ENCODE measurements at places on chromosomes 2 and 18.

GRCh38 chr2:171225302-171225980 is 64.7 kb upstream of the TLK1 start:
- peak; percentile 90 for DNase-seq

DNA sequence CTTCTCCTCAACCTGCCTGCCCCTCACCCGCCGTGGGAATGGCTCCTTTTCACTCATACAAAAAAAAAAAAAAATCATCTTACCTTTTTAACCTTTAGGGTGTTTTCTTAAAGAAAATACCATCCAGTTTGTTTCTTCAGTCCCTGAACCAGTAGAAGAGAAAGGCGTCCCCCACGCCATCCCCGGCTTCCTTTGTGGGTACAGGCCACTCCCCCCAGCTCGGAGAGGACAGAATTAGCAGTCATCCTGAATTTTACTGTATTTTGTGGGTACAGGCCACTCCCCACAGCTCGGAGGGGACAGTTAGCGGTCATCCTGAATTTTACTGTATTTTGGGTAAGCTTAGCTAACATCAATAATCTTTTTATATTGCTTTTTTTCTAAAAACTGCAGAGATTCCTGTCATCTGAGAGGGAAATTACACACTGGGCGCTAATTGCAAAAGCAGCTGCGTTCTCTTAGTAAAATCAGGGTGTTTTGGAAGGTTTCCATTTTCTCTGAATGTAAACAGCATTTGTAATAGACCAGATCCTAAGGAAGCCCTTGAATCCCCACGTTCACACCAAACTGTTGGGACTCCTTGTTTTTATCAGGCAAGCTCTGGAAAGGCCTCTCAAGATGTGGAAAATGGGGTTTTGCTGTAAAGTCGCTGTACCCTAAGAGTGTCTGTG is 72.5 kb downstream of the NFATC1 start:
- no peak for DNase-seq

GRCh38 chr2:68832233-68832869 is 38.8 kb downstream of the BMP10 start:
- DNase-seq, result peak; percentile 32

GRCh38 chr2:147689220-147689909 is 155.5 kb upstream of the ACVR2A start:
- DNase-seq, result no peak

DNA sequence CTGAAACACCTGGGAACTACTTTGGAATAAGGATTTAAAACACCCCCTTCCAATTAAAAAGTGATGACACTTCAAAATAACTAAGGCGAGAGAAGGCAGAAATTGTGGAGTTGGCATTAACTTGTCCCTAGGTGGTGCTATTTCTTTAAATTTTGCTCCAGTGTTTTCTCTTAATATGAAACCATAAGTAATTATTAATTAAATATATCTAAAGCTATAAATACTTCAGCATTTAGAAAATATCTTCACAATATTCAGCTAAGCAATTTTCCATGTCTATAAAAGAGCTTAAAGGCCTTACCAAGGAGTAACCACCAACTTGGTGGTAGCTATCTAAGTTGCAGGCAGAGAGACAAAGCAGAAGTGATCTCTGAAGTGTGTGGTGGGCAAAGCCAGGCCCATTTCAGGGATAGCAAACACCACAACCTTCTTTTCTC is 186.8 kb upstream of the PGAP1 start:
- peak; percentile 46 for DNase-seq

DNA sequence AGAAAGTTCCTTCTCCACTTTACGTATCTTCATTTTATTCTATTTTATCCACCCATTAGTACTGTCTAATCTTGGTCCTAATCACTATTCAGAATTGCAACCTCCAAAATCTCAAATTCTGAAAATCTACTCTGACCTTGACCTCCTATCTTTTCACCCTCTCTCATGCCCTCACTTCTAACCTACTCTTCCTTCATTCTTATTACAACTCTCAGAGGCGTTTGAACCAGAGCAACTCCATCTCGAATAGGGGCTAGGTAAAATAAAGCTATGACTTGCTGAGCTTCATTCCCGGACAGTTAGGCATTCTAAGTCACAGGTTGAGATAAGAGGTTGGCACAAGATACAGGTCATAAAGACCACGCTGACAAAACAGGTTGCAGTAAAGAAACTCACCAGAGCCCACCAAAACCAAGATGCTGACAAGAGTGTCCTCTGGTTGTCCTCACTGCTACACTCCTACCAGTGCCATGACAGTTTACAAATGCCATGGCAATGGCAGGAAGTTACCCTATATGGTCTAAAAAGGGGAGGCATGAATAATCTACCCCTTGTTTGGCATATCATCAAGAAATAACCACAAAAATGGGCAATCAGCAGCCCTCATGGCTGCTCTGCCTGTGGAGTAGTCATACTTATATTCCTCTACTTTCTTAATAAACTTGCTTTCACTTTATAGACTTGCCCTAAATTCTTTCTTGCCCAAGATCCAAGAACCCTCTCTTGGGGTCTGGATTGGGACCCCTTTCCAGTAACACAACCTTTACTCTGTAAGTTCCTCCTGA is 11.4 kb downstream of the CCDC88A start:
- peak; percentile 78 for DNase-seq

- no peak for DNase-seq
Measured at GRCh38 chr2:191747170-191747530, 69.2 kb downstream of the NABP1 start.

GRCh38 chr18:13369353-13369752 is 150.8 kb downstream of the LDLRAD4 start:
- DNase-seq, result no peak

GRCh38 chr2:68121873-68122679 is 35.6 kb upstream of the PNO1 start:
- DNase-seq, result peak; percentile 82

DNA sequence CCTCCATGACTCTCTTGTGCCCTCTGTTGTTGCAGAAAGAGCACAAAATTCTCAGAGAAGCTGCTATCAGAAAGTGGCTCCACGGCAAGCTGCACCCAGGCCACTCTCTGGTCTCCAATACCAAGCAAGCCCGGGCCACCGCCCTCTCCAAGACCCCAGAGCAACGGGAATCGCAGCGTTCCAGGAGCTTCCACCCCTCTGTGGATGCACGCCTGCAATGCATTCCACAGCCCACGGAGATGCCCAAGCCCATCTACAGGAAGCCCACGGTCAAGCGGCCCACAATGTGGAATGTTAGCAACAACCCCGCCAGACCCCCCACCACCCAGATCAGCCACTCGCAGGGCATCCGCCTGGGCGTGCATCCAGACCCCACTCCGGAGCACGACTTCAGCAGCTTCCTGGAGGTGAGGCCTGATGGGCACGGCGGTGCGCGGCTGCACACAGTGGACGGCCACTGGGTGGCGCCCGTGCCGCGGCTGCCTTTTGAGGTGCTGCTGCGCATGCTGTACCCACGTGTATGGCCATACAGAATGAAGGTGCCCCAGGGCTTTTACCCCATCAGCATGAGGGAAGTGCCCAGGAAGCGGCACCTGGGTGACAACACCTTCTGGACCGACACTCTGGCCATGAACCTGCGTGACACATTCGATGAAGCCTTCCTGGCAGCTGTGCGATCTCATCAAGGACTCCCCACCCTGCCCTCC is 6.3 kb downstream of the ANKRD53 start:
- peak; percentile 17 for DNase-seq

DNA sequence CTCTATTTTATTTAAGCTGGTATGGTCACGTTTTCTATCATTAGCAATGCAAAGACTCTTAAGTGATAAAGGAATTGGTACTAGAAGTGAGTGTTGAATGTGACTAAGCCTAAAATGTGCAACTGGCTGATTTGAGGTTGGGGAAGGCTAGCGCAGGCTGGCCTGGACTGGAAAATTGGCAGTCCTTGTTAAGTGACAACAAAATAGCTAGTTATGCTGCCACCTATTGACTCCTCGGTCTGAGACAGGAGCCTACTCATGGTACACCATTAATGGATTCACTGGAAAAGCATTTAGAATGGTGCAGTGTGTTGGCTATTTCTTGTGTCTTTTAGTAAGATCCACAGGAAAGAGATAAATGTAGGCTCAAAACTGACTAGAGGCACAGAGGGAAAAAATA is 5.7 kb upstream of the WIPF1 start:
- DNase-seq, result peak; percentile 58

- DNase-seq, result no peak
Measured at GRCh38 chr2:159409116-159409800, 122.8 kb upstream of the WDSUB1 start.

GRCh38 chr2:73999881-74000597 is 15.3 kb downstream of the TET3 start:
- DNase-seq, result no peak

DNA sequence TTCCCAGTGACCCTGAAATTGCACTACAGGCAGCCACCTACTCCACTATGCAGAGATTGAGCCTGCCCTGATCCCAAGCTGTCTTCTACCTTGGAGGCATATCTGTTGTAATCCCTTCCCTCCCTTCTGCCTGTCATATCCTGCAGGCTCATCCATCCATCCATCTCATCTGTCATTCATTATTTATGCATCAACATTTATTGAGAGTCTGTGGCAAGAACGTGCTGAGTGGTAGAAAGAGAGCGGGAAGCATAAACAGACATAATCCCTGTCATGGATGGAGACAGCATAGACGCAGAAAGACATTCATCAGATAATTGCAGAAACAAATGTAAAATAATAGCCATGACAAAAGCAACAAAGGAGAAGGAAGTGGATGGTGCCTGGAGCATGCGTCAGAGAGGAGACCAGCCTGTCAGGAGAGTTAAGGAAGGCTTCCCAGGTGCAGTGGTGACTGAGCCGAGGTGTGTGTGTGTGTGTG is 110.7 kb upstream of the STPG4 start:
- DNase-seq, result no peak

DNA sequence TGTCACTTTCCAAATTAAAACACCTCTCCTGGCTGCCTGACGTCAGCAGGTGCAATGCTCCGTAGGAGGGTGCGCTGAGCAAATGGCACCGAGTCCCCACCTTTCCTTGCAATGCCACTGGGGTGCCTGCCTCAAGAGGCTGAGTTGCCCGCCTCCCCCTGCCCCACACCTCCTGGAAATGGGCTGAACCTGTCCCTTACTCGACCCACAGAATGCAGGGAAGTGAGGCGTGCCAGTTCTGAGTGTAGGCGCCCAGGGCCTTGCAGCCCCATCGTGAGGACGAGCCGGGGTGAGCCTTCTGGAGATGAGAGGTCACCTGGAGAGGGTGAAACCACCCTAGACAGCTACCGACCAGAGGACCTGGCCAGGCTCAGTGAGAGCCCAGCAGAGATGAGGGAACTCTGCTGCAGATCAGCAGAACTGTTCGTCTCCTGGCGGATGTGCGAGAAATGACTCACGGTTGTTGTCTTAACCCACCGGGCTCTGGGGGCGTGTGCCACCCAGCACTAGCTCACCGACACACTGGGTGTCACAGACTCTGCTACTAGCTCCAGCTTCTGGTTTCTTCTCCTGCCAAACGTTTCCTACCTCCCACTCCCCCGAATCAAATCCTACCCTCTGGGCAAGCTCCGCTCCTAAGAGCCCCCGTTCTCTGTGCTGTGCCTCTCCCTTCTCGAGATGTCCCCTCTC is 168.7 kb upstream of the HDAC4 start:
- no peak for DNase-seq

DNA sequence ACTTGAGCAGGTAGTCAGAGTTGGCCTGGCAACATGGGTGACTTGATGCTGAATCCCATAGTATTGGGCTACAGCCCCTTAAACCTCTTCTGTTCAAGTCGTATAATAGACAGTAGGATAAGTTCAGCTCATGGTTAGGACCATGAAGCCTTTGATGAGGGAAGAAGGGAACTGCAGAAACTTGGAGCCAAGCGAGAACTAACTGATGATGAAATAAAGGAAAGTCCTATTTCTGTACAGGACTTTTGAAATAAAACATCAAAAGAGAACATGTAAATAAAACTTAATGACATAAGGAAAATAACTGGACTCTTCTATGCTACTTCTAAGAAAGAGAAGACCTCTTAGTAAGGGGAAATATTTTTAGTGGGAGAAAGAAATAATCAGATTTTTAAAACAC is 51.2 kb upstream of the UGP2 start:
- DNase-seq, result no peak

DNA sequence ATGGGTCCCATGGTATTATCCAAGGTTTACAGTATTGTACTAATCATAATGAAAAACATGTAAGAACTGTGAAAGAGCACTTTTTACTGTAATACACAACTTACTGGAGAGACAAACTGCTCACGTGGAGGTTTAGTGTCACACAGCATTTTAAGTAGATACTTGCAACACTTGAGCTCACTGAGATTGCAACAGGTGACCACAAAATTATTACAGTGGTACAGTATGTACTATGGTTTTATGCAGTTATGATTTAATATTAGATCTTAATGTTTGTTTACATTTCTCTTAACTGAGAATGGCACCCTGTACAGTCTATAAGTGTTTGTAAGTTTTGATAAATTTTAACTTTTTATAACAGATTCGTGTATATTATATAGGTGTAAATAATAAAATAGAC is 118.6 kb upstream of the SKOR2 start:
- no peak for DNase-seq

DNA sequence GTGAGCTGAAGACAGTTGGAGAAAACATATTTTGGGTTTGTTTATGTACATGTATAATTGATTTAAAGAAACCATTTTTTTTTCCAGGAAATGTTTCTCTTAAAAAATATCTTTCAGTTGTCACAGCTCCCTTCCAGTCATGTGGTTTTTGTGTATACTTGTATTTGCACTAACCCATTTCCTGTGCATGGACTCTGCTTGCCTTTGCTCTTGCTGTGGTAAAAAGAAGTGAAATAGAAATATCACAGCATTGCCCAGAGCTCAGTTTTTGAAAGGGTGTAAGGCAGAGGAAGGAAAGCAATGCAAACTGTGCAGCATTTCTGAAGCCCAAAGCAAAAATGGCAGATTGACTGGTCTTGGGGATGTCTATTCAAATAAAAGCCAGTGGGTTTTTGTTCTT is 10.4 kb upstream of the DOCK10 start:
- no peak for DNase-seq

- no peak for DNase-seq
Measured at GRCh38 chr2:119225105-119225865, 1.7 kb downstream of the STEAP3 start.

DNA sequence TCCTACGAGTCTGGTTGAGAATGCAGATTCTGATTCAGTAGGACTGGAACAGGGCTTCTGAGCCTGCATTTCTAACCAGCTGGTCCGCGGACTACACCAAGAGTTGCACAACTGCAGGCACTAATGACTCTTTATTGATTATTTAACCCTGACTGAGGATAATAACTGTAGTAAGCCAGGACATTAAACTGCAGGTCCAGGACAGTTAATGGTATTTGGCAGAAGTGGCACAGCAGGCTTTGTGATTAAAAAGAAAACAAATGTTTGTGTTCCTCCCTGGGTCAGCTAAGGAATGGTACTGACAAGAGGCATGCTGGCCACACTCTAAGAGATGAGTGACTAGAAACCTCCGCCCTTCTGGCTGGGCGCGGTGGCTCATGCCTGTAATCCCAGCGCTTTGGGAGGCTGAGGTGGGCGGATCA is 59.4 kb downstream of the ALPK2 start:
- DNase-seq, result no peak

GRCh38 chr18:5175378-5175777 is 21.7 kb downstream of the AKAIN1 start:
- DNase-seq, result no peak

Data from fibroblast of skin of scalp (primary cell).